Aortic smooth muscle cell (primary cell): ENCODE measurements at places on chromosomes 1 and 21. TPM values are rescaled to one million over a fixed set of nuclear protein-coding genes. Genes with fewer than 3 reads are reported as not detected.

TRIM46 gene
- total RNA-seq = 3.6 and 4.2 TPM in 2 replicates

SIPA1L2 gene
- 6.2 and 10.6 TPM in 2 replicates for total RNA-seq

GBP5 gene
- under 0.01 TPM in 2 replicates for total RNA-seq

MRPL55 gene
- total RNA-seq = 47.8 and 65.7 TPM in 2 replicates

USH2A gene
- total RNA-seq = under 0.01 TPM in 1 of 2 replicates, not detected in the other

DMBX1 gene
- not detected in 2 replicates for total RNA-seq
